ENCODE measurements at places on chromosomes 6 and 20.

DNA sequence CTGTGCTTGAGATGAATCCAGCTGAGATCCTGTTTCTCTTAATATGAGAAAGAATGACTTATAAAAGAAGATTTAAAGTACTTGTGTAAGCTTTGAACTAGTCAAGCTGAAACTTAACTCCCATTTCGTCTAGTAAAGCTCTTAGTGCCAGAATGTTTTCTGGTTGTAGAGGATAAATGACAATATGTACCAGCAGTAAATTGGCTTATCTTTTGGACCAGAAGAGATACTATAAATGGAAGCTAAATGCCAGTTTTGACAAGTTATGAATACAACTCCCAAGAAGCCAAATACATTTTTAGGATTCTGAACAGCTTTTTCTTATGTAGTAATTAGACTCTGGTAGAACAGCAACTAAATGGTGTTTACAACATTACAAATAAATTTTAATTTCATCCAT, 608.7 kb downstream of the EYS start:
- DNase-seq: no peak

- DNase-seq: no peak
These were observed 4.0 kb downstream of the ELMO2 start for GRCh38 chr20:46402331-46402811.

DNA sequence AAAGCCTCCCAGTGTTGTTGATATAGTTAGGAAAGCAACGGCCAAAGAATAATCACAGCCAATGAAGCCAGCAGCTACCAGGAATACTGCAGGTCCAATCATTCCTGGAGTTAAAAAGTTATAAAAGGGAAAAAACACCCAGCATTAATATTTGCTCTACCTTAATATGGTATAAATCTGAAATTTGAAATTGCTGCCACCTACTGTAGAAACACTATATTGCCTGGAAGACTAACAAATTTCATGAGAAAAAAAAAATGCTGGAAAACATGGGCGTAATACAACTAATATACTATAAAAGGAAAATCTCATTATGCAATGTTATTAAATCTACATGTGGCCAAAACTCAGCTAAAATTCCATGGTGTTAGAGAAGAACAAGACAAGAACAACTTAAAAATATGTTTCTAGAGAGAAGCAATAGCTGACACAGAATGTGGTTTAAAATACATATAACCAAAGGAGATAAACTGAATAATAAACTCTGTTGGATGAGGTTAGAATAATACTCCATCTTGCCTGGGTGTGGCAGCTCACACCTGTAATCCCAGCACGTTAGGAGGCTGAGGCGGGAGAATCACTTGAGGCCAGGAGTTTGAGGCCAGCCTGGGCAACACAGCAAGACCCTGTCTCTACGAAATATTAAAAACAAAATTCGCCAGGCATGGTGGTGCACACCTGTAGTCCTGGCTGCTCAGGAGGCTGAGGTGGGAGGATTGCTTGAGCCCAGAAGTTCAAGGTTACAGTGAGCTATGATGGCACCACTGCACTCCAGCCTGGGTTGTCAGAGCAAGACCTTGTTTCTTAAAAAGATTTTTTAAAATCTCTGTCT, 43.1 kb downstream of the SLC17A5 start:
- no peak for DNase-seq

GRCh38 chr6:56756791-56757587, 114.3 kb upstream of the DST start:
- DNase-seq: no peak

DNA sequence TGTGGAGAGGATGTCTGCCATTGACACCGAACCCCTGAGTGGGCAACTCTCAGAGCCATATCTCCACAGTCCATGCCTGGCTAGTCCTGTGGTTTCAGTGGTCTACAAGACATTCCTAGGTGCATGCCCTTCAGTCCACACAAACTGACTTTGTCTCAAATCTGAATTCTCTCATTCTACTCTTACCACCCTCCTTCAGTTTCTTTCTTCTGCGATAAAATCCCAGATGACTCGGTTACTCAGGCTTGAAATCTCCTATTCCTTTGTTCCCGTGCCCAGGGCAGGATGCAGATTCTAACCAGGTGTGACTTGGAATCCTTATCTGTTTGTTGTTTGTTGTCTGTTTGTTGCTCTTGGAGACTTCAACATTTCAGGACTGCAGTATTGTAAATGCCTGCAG, 9.3 kb downstream of the CDS2 start:
- DNase-seq: no peak

DNA sequence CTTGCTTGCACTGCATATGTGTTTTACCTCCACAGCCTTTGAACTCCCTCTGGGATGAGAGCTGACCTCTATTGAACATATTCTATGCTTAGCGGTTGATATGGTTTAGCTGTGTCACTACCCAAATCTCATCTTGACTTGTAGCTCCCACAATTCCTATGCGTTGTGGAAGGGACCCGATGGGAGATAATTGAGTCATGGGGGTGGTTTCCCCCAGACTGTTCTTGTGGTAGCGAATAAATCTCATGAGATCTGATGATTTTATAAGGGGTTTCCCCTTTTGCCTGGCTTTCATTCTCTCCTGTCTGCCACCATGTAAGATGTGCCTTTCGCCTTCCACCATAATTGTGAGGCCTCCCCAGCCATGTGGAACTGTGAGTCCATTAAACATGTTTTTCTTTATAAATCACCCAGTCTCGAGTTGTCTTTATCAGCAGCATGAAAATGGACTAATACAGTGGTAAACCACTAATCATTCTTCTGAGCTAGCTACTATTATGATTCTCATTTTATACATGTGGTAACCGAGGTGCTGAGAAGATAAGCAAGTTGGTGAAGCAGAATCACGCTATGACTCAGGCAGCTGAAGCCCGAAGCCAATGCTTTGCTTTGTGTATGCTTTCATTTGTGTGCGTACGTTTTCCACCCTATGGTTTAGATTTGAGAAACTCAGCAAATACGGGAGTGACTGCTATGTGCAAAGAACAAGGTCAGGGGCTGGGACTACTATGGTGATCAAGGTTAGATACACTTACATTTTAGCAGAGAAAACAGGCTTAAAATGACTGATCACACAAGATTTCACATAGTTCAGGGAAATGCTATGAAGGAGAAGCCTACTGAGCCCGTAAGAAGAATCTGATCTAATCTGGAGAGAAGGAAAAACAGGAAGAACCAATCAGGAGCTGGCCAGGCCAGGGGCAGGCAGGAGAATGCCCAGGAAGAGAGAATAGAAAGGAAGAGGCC, 363.5 kb downstream of the ESR1 start:
- DNase-seq: peak; percentile 82

DNA sequence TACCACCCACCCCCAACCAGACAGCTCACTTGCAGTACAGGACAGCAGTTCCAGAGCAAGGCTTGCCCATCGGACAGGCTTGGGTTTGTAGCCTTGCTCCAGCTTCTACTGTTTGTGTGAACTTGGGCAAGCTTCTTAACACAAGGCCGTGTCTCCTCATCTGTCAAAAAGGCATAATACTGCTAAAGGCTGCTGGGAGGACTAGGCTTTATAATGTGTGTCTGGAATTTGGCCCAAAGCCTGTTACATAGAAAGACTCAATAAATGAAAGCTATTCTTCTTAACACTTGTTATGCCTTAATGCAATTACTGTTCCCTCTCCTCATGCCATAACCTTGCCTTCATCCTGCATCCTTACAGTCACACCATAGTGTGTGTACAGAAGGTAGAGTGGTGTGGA, 43.4 kb downstream of the LYRM4 start:
- DNase-seq: no peak

DNA sequence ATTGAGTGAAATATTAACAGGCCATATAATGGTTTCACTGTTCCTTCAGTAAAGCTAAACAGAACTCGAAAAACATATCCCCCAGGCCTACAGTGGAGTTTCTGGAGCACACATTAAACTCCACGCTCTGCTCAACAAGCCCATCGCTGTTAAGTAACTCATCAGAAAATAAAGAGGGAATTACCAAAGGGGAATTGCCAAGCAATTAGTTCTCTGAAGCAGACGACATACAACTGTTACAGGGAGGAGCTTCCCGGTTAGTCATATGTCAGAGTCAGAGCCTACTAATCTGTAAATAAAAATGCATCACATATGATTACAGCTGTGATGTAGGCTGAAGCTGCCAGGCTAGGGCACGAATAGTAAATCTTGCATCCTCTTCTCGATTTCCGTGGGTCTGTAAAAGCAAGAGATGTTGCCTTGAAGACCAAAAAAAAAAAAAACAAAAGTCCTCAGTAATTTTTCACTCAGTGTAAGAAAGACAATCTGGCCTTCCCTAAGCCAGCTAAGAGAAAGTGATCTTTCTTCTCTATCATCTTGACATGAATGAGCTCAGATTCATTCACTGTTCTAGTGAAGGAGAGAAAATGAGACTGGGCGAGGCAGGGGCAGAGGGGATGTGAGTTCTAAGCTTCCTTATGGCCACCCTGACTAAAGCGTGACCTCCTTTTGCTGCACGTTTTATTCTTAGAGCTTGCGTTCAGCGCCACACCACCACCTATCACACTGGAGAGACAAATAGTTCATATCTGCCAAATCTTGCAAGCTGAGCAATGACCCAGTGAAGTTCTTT, 13.8 kb downstream of the ATXN1 start:
- DNase-seq: no peak

DNA sequence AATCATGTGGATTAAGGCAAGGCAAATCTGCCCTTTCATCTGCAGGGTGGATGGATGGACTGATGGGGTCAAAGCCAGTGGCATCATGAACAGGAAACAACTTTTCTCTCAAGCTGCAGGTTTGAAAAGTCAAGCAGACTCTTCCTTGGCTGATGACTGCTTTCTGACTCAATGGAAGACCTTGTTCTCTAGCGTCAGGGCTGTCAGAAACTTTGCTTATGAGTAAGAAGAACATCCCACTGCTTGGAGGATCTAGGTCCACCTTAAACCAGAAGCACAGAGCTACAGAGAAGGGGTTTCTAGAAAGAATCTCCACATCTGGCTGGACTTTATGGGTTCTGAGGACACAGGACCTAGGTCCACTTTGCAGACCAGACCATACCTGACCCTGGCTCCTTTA, 36.3 kb upstream of the CST5 start:
- no peak for DNase-seq

- no peak for DNase-seq
These were observed 41.0 kb downstream of the STK35 start for GRCh38 chr20:2142649-2143048.

DNA sequence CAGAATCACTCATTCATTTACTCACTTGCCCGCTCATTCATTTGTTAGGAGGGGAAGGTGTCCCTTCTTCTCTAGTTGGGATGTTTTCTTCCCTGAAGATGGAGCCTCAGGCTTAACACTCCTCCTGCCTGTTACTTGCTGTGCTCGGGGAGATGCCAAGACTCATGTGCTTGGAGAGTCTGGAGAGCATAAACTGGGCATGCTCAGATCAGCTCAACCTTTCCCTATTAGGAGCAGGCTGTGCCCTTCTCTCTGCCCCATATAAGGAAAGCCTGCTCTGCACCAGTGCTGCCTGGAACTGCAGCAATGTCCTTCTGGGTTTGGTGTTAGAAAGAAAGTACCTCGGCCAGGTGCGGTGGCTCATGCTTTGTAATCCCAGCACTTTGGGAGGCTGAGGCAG, 18.0 kb upstream of the UBE2V1 start:
- DNase-seq: no peak

- DNase-seq: no peak
These were observed 251.4 kb downstream of the DLL1 start for GRCh38 chr6:170039156-170040114.

DNA sequence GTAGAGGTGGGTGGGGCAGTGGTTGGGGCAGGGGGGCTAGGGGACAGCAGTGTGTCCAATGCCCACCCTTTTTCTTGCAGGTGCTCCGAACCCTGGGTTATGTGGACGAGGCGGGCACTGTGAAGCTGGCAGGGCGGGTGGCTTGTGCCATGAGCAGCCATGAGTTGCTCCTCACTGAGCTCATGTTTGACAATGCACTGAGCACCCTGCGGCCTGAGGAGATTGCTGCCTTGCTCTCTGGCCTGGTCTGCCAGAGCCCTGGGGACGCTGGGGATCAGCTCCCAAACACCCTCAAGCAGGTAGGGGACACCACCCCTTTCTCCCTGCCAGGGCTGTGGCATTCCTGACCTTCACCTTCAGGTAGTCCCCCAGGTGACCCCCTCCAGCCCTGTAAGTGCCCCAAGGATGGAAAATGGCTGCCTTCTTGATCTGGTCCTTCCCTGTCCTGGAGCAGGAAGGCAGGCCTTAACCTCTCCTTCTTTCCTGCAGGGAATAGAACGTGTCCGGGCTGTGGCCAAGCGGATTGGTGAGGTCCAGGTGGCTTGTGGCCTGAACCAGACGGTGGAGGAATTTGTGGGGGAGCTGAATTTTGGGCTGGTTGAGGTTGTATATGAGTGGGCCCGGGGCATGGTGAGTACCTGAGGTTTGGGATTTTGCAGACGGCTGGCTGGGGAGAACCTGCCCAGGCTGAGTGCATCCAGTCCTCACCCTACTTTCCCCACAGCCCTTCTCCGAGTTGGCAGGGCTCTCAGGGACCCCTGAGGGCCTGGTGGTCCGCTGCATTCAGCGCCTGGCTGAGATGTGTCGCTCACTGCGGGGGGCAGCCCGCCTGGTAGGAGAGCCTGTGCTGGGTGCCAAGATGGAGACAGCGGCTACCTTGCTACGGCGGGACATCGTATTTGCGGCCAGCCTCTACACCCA, 2.9 kb downstream of the DXO start:
- no peak for DNase-seq

- no peak for DNase-seq
These were observed 57.5 kb downstream of the CDH22 start for GRCh38 chr20:46250772-46251171.

- no peak for DNase-seq
These were observed 4.9 kb downstream of the TUBB2B start for GRCh38 chr6:3222506-3223038.

DNA sequence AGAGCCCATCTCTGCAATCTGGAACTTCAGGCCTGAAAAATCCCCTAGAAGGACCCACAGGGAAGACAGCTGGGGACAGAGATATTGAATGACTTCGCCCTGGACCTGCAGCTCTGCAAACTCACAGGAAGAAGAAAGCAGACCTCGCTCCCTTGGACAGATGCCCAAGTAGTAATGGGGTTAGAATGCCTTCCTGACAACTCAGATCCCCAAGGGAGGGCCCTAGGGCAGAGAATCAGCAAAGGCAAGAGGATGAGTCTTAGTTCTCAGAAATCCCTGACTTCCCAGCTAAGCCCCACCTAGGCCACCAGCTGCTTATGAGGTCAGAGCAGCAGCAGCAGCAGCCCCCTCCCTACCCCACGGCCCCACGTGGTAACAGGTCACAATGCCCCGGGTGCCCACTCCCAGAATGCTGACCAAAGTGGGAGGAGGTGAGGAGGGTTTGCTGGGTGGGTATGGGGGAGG, at the start of gene C20orf141:
Gene C20orf141 (plus strand): TSS at position 401 of the 465 bp plus-strand sequence. CDS start 198 bp downstream, outside the sequence.
- no peak for DNase-seq

GRCh38 chr20:16926626-16927430, 178.7 kb downstream of the OTOR start:
- DNase-seq: no peak

- DNase-seq: no peak
These were observed 7.5 kb upstream of the TMEM14B start for GRCh38 chr6:10740061-10740460.

- DNase-seq: no peak
These were observed 298.6 kb downstream of the C6orf118 start for GRCh38 chr6:165010556-165011535.

DNA sequence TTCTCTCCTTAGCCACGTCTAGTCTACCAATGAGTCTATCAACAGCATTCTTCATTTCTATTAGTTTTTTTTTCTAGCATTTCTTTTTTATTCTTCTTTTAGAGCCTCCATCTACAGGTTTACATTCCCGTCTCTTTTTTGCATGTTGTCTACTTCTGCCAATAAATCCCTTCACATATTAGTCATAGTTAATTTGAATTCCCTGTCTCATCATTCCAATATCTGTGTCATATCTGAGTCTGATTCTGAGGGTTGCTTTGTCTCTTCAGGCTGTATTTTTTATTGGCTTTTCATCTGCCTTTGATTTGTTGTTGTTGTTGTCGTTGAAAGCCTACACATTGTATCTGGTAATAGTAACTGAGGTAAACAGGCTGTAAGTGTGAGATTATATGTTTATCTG, 104.6 kb downstream of the HMGCLL1 start:
- no peak for DNase-seq
